ENCODE measurements at places on chromosomes 5 and 9. TPM values are rescaled to one million over a fixed set of nuclear protein-coding genes. Genes with fewer than 3 reads are reported as not detected.
A peak's percentile ranks its signal among the peaks of the same experiment; 100 is the strongest.

DNA sequence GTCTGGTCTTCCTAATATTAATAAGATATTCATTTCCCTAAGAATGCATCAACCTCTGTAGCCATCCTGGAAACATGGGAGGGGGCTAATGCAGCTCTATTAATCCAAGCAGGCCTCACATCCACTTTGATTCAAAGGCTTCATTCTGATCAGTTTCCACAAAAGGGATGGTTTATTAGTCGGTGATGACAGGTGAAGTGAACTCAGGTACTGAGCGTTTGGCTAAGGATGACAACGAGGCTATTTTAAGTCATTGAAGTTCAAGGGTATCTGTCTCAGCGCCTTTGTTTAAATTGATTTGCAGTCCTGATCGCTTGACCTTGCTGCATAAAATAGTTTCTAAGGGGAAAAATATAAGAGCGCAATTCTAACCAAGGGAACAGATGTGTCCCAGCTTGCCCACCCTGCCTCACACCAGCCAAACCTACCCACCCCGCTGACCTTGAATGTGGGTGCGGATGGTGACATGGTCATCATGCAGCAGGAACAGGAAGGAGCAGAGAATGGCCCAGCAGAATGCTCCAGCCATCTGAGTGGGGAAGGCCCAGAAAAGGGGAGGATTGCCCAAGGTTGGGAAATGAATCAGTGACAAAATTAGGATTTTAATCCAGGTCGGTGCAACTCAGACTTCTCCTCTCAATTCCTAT lies 70.5 kb upstream of the ZNF618 start:
- DNase-seq, result no peak

- DNase-seq, result no peak
Observed at GRCh38 chr9:108759399-108759798, 96.4 kb downstream of the ACTL7B start.

ANP32B gene
- total RNA-seq, result 7.1 TPM

CA9 gene
- 0.10 TPM for total RNA-seq

- DNase-seq, result no peak
Observed at GRCh38 chr9:116913536-116913935, 226.4 kb downstream of the TRIM32 start.

DNA sequence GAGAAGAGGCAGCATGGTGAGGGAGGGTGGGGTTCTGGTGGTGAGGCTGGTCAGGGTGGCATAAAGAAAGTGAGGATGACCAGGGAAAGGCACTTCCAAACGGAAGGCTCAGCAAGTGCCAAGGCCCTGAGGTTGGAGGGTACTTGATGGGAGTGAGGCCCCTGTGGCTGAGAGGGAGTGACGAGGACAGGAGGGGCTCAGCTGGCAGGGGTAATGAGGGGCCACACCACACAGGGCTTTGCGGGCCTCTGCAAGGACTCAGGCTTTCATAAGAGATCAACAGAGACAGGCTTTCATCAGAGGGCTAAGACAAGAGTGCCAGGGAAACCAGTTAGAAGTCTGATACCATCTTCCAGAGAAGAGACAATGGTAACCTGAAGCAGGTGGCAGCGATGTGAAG lies 23.6 kb downstream of the ARPC5L start:
- no peak for DNase-seq

- DNase-seq, result no peak
Observed at GRCh38 chr9:81445331-81445921, 243.9 kb downstream of the TLE1 start.

OLFML2A gene
- 530 TPM for total RNA-seq

- no peak for DNase-seq
Observed at GRCh38 chr9:136016572-136017288, 55.6 kb upstream of the UBAC1 start.

DNA sequence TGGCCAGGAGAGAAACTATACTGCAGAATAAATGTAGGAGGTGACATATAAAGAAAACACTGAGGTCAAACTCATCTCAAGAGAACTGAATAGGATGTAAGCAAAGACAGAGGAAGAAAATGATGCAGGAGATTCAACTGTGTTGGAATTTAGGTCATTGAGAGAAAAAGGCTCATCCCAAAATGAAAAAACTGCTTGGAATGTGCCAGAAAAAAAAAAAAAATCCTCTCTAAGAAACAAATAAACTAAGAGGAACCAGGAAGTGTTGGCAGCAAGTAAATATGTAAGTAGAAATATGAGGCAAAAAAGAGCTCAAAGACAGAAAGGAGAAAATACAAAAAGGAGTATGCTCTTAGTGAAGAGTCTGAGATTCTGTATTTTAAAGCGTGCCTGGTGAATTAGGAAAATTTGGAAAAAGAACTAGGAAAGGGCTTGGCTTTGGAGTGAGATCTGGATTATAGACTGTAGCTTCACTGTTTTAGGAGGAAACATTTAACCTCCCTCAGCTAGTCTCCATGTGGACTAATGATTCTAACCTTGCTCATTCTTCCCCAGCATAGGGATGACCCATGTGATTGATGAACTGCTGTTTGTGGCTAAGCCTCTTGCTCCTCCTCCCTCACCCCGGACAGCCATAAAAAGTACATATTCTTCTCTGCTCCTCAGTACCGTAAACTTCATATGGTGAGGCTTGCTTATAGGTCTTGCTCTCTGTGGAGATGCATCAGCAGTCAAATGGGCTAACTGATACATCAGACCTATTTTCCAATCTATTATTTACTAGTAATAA lies 185.6 kb upstream of the POU5F2 start:
- DNase-seq, result peak; percentile 30

- DNase-seq, result no peak
Observed at GRCh38 chr5:130939059-130939458, 226.0 kb downstream of the HINT1 start.

- no peak for DNase-seq
Observed at GRCh38 chr5:68222310-68222709, 6.8 kb downstream of the PIK3R1 start.

- no peak for DNase-seq
Observed at GRCh38 chr5:164214698-164215097, 709.3 kb downstream of the MAT2B start.

DNA sequence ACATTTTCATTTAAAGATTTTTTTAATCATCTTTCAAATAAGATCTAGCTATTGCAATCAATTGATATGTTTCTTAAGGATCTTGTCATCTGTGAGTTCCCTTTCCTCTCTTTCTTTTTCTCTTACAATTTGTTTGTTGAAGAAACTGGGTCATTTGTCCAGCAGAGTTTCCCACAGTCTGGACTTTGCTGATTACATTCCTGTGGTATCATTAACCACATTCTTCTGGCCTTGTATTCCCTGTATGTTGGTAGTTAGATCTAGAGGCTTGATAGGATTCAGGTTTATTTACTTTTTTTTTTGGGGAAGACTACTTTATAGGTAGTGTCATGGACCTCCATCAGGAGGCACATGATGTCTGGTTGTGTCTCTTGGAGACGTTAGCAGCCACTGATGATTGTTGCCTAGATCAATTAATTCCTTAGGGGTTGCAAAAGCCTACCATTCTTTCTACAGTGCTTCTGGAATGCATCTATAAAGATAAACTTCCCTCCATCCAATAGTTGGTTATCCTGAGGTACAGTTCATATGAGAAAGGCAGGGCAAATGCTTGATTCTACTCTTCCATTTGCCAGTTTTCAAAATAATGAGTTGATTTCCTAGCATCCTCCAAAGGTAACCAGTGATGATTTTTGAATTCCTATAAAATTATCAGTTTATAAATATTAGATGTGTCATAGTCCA lies 14.3 kb downstream of the PDE8B start:
- DNase-seq, result peak; percentile 18

DNA sequence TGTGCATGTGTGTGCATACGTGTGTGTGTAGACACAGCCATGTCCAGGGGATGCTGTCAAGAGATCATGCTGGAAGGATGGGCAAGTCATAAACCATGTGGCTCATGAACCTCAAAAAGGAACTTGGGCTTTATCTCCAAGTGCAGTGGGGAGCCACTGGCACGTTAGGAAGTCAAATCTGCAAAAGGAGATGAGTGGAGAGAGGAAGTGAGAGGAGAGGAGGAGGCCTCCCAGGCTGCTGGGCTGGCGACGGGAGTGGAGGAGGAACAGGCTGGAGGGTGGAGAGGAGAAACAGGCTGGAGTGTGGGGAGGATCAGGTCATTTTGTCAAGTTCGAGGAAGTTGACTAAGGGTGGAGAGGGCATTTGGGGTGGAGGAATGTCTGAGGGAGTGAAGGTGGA lies 29.2 kb upstream of the TIFAB start:
- no peak for DNase-seq

DNA sequence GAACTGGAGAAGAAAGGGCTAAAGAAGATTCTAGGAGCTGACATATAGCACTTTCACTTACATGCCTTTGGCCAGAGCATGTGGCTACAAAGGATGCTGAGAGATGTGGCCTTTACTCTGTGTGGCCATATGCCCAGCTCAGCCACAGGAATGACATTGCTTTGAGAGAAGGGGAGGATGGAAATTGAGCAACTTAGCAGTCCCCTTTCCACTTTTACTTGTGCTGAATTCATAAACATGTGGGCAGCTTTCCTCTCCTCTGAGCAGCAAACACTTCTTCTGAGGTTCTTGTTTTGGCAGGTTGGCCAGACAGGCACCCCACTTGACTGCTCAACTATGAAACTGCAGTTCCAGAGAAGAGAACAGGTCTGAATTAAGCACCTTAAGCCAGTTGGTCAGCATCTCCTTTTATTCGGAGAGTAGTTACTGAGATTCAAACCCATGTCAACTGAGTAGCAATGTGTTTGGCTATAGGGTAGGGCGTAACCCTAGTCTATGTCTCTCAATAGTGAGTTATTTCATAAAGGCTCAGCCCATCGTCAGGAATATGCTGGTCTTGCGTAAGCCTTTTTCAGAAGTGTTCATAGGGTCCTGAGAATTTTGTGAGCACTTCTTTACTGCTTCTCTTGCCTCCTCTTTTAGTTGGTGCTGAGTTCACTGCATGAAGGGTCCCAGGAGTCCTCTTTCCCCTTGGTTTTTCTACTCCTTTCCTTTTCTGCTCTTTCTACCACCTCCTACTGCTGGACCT lies 134.5 kb downstream of the PALM2AKAP2 start:
- peak; percentile 61 for DNase-seq

DIPK1B gene
- total RNA-seq, result not detected

WHRN gene
- total RNA-seq, result 1.7 TPM

- DNase-seq, result no peak
Observed at GRCh38 chr5:1076406-1076805, 35.5 kb downstream of the SLC12A7 start.

DNA sequence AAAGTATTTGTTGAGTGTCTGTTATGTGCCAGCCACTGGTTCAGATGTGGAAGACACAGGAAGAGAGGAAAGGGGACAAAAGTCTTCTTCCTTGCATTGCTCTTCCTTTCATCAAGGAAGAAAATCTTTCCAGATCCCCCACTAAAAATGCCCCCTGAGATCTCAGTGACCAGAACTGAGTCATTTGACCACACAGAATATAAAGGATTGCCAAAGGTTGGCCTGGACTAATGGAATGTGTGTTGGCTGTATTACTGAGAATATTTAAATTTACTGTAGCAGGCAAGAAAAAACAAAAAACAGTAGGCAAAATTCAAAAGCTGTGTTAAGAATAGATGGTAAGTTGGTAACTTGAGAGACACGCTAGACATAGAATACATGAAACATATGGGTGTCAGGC lies 10.0 kb upstream of the SEPTIN8 start:
- no peak for DNase-seq

DNA sequence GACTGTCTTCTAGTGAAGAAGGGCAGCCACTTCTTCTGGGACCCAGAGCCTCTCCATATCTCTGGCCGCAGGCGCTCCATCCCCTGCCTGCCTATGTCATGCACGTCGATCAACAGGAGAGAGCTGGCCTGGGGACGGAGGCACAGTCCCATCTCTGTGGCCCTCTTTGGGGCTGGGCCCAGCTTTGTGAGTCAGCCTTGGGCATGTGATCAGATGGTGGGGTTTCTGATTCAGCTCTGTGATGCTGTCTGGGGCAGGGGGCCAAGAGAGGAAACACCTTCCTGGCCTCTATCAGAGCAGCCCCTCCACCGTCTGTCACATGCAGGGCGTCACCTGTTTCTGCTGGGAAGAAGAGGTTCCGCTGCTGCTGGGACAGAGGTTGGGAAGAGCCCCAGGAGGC lies 72.6 kb downstream of the MVB12B start:
- DNase-seq, result no peak

- peak; percentile 41 for DNase-seq
Observed at GRCh38 chr9:20623021-20623747, 885 bp upstream of the MLLT3 start.

- no peak for DNase-seq
Observed at GRCh38 chr5:120345947-120346346, 118.2 kb upstream of the PRR16 start.

PCDHB9 gene
- total RNA-seq, result 6.8 TPM

- no peak for DNase-seq
Observed at GRCh38 chr5:68415177-68416085, 199.9 kb downstream of the PIK3R1 start.

BSPRY gene
- not detected for total RNA-seq

DNA sequence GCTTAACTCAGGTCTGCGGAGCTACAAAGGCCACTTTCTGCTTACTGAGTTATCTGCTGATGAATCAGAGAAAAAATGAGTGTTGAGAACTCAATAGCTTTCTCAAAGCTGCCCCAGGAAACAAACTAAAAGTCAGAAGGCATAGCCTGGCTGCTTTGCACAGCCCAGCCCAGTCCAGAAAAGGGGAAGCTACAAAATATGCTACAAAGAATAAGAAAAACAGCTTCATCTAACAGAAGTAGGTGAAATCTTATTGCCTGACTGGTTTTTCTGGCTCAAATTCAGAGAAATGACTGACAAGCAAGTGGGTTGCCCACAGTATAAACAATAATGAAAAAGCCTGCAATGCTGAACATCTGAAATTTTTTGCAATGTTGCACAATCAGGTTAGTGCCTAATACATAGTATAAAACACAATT lies 156.2 kb downstream of the PPP2R2B start:
- DNase-seq, result no peak

DNA sequence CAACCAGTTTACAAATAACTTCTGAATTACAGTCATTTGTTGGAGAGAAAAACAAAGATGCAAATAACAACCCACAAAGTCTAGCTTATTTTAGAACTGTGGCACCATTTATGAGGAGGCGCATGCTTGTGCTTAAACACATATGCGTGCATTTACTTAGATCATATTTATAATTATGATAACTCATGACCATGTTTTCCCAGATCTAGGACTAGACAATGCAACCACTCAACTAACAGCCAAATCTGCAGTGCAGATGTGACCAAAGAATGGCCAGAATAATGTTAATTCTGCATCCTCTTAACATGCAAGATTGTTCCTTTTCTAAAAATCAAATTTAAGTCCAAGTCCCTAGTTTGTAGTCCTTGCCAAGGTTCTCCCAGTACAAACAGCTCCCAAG lies 167.3 kb upstream of the FST start:
- no peak for DNase-seq

DNA sequence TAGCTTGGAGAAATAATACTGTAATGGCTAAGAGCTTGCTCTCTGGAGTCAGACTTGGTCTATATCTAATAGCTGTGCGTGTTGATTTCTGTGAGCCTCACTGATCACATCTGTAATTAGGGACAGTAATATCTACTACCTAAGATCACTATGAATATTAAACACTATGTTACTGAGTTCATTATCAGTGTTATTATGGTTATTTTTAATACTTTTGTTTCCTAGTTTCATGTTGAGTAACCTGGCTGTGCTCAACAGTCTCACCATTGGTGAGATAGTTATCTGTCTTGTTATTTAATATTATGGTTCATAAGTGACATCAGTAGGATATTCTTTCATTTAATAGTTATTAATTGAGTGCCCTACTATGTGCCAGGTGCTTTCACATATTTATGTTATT lies 22.4 kb upstream of the CAVIN4 start:
- DNase-seq, result no peak

GRCh38 chr9:2093920-2094597 lies 78.9 kb downstream of the SMARCA2 start:
- DNase-seq, result no peak

GRCh38 chr5:135478938-135479337 lies 26.8 kb upstream of the TIFAB start:
- no peak for DNase-seq

PCDHA1 gene
- total RNA-seq, result 0.10 TPM
